H54 (cell line): ENCODE measurements at places on chromosomes 4 and X.
A peak's percentile ranks its signal among the peaks of the same experiment; 100 is the strongest.

GRCh38 chrX:3271183-3271833 is 75.1 kb downstream of the MXRA5 start:
- DNase-seq: no peak

- no peak for DNase-seq
Observed at GRCh38 chr4:35461931-35462659, 782.2 kb downstream of the ARAP2 start.

- no peak for DNase-seq
Observed at GRCh38 chrX:131332331-131332730, 43.2 kb upstream of the IGSF1 start.

DNA sequence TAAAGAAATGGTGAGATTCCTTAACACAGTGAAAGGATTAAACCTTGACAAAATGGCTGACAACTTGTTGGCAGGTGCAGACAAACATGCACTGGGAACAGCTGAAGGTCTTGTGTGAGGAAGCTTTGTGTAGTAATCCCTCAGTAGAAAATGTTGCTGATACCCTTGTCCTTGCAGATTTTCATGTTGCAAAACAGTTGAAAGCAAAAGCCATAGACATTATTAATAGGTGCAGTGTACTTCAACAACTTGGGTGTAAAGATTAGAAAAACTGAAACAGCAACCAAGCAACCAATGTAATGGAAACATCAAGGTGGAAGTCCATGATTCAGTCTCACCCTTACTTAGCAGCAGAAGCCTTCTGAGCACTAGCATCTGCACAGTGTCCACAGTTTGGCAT is 29.8 kb downstream of the UGT2B7 start:
- DNase-seq: no peak

DNA sequence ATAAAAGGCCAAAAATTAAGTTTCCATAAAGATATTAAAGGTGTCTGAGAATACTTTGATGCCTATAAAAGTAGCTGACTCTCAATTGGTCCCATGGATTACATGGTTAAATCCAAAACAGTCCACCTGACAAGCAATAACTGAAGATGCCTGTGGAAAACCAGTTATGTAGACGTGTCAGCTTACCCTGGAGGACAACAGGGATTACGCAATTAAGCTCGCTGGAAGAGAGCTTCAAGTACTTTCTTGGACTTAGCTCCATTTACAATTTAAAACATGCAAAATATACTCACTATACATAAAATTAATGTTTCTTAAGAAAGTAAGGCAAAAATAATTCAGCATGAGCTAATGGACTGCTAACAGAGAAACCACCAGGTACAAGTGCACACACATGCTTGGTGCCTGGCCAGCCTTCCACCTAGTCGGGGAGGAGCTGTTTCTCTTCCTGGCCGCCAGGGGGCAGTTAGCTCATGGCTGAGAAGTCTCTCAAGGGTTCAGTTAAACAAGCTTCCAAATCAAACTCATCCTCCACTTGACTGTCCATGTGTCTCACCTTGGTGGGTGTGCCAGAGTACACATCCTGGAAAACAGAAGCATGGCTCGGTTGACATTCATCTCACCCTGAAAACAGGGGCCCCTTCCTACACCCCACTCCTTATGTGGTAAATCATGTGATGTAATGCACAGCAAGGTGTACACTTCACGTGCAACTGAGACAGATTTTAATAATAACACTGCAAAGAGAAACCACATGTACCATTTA is 9.2 kb upstream of the FAM53A start:
- peak; percentile 36 for DNase-seq

DNA sequence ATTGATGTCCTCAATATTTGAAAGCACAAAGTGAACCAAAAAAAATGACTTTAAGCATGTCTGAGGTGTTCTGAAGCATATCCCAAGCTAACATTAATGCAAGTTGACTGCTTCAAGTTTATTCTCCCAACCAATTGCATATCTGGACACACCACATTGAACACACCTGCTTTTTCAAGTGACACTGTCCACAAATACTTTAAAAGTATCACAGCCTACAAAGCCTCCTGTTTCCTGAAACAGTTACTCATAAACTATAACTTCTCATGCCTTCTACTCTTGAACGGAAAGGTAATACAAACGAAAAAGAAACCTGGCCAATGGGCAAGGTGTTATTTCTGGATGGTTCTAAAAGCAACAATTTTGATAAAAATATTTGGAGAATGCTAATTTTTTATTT is 1.1 kb downstream of the CDKL2 start:
- DNase-seq: no peak

DNA sequence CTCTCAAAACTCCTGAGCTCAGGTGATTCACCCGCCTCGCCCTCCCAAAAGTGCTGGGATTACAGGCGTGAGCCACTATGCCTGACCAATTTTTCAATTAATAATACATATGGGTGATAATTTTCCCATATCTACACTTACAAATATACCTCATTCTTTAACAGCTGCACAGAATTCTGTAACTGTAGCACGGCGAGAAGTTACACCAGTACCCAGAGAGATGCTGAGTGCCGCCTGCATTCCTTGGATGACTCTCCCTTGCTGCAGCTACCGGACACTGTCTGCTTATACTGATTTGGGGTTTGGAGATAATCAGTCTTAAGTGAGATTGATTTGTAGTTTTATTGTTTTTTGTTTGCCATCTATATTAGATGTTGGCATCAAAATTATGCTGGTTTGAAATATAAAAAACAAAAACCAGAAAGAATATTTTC is 5.8 kb downstream of the TIFA start:
- DNase-seq: no peak

GRCh38 chr4:71148545-71148944 is 155.1 kb downstream of the DCK start:
- DNase-seq: no peak

DNA sequence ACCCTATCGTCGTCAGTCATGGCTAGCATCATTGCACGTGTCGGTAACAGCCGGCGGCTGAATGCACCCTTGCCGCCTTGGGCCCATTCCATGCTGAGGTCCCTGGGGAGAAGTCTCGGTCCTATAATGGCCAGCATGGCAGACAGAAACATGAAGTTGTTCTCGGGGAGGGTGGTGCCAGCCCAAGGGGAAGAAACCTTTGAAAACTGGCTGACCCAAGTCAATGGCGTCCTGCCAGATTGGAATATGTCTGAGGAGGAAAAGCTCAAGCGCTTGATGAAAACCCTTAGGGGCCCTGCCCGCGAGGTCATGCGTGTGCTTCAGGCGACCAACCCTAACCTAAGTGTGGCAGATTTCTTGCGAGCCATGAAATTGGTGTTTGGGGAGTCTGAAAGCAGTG is 1.6 kb downstream of the ZCCHC12 start:
- DNase-seq: no peak

GRCh38 chrX:136646602-136647239 is 1.2 kb upstream of the CD40LG start:
- DNase-seq: no peak

DNA sequence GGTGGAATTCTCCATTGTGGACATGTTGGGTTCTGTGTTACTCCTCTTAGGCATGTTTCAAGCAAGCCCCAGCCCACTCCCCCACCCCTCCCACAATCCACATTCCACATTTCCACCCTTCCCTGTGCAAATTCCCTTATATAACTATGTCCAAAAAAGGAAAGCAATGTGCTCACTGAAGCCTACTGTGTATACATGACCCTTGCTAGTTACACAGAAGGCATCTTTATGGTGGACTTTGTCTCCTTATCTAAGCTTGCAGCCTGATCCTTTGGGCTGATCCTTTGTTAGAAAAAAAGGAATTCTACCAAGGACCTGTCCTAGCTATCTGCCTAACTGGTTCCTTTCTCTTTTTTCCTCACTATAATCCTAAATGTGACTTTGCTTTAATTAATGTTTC is 796.8 kb downstream of the NLGN4X start:
- DNase-seq: no peak

DNA sequence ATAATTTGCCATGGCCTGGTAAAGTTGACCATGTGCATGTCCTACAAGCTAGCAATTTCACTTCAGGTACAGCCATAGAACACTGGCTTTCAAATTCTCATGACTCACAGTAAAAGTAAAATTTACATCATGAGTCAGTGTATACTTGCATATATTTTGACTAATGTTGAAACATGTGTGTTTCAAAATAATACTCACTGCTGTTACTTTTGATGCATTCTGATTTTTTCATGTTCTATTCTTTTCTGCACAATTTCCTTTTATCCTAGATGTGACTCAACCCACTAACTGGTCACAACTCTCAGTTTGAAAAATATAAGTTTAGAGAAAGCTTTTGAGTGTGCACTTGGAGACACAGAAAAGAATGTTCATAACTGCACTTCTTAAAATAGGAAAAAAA is 365.7 kb downstream of the FGF13 start:
- no peak for DNase-seq

DNA sequence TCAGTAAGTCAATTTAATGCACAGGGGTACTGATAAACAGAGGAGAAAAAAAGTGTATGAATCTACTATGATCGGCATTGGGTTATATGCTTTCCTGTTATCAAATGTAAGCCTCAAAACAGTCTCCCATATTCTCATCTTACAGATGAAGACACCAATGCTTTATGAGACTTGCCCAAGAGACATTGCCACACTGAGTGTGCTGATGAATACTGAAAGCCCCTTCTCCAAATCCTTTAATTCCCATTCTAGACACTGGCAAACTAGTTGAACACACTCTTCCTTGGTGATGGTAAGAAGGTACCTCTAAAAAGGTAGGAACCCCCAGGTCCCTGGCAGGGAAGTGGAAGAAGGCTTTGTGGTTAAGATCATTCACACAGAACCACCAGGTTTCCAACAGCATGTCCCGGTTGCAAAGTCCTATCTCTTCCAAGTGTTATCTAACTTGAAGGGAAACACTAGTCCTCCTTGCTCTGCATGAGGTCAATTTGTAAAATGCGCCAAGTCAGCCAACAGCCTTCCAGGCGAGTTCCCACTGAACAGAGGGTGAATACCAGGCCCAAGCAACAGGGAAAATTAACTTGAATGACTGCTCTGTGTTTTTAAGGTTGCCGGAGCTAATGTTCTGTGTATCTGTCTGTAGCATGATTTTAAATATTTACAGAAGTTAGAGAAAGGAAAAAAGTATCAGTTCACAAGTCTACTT is 5.1 kb downstream of the SETD7 start:
- no peak for DNase-seq

DNA sequence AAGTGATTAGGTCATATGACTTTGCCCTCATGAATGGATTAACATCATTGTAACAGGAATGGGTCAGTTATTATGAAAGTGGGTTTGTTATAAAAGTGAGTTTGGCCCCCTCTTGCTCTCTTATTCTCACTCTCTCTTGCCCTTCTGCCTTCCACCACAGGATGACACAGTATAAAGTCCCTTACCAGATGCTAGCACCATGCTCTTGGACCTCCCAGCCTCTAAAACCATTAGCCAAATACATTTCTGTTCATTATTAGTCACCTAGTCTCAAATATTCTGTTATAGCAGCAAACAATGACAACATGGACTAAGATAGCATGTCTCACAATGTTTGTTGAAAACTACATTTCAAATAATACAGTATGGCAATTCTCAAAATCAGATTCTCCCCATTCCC is 59.7 kb downstream of the RWDD4 start:
- DNase-seq: no peak

DNA sequence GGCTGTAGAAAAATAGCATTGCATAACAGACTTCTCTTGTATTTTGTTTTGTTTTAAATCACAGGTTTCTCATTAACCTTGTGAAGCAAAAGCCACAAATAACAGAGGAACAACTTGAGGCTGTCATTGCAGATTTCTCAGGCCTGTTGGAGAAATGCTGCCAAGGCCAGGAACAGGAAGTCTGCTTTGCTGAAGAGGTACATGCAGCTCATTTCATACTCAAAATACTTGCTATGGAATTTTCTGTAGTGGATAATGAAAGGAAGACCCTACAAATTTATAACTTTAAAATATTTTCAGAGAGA is 17.6 kb downstream of the AFP start:
- no peak for DNase-seq

DNA sequence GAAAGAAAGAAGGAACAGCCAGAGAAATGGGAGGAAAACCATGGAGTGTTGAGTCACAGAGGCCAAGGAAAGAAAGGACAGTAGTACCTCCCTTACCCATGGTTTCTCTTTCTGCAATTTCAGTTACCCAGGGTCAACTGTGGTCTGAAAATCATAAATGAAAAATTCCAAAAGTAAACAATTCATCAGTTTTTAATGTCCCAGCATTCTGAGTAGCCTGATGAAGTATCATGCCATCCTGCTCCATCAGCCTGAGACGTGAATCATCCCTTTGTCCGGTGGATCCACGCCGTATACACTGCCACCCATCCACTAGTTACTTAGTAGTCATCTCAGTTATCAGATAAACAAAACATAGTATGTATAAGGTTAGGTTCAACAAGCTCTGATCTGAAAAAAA is 114.2 kb downstream of the COMMD8 start:
- DNase-seq: no peak

DNA sequence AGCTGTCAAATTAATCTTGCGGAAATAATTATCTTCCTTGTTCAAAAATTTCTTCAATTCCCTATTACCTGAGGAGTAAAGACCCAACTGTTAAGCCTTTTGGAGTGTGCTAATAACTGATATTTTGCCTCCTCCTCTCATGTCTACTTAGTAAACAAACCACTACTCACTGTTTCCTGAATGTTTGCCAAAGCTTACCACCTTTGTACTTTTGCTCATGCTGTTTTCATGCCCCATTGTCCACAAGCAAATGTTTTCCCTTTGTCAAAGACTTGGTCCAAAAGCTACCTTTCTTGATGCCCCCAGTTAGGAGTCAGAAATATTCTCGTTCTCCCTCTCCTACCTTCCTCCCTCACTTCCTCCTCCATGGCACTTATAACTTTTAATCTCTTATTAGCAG is 226.1 kb downstream of the ENOX2 start:
- DNase-seq: no peak

DNA sequence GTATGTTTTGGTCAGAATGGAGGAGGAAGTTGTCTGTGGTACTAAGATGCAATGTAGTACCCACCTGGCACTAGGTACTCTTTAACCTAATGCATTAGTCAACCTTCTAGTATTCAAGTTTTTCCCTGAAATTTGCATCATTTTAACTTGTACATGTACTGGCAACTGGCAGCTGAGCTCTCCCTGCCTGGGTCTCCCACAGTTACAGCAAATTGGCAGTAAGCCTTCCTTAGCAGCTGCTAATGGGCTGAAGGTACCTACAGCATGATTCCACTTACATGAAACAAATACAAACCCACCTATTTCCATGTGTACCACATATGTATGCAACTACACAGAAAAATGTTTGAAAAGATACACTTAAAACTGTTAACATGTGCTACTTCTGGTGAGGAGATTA is 8.1 kb upstream of the KLHL2 start:
- DNase-seq: no peak

DNA sequence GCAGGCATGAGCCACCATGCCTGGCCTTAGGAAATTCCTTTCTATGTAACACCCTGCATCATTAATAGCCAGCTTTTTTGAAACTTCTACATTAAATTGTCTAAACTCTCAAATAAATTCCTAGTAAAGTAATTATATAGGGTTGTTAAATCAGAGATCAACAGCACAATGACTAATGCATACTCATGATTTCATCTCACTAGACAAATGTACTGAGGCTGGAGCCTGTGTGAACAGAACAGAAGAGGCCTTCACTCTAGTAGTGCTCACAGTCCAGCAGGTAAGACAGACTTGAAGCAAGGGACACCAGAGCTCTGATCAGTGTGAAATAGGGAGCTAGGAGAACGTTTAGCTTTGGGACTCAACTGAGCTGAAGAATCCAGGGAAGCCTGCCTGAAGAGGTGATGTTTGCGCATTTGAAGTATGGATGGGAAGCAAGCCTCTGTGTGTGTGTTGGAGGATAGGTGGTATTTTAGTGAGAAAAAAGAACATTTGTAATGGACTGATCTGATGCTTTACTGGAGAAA is 3.9 kb downstream of the ZFP42 start:
- DNase-seq: no peak

- peak; percentile 54 for DNase-seq
Observed at GRCh38 chrX:129523079-129523911, at the start of gene SMARCA1. SMARCA1 (minus strand) TSS chrX:129523490; CDS start chrX:129523370, 120 bp downstream.
